ENCODE measurements at places on chromosomes 16 and 17.

DNA sequence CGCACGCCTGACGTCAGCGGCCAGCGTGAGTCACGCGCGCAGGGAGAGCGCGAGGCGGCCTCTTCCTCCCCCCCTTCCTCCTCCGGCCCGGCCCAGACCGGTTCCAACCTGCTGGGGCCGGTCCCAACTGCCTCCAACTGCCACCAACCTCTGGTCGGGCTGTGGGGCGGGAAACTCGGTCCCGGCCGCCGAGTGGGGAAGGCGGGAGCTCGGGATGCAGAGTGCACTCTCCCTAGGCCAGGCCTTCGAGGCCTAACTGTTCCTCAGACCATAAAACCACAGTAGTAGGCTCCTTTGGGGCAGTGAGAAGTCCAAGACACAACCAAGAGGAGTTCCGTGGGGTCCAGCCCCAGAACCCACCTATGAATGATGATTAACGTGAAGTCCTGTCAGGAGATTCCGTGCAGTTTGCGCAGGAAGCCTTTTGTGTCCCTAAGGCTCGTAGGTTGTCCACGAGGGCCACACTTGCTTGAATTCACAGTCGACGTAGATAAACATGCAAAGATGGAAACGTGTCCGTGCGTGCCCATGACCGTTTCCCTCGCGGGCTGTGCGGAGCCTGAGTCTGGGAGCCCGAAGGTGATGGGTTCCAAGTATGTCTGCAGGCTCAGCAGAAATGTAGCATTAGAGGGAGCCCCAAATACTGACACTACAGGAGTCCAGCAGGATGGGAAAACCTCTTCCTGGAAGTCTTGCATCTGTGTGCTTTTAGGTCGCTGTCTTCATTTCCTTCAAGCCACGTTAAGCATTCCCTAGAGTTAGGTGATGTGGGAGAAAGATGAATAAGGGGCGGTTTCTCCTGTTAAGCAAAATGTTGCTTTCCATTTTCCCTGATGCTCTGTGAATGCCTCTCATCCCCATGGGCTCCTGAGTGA, 647 bp downstream of the UNK start:
- peak; percentile 95 for DNase-seq

GRCh38 chr17:27585792-27586191, 45.2 kb upstream of the LGALS9 start:
- no peak for DNase-seq

DNA sequence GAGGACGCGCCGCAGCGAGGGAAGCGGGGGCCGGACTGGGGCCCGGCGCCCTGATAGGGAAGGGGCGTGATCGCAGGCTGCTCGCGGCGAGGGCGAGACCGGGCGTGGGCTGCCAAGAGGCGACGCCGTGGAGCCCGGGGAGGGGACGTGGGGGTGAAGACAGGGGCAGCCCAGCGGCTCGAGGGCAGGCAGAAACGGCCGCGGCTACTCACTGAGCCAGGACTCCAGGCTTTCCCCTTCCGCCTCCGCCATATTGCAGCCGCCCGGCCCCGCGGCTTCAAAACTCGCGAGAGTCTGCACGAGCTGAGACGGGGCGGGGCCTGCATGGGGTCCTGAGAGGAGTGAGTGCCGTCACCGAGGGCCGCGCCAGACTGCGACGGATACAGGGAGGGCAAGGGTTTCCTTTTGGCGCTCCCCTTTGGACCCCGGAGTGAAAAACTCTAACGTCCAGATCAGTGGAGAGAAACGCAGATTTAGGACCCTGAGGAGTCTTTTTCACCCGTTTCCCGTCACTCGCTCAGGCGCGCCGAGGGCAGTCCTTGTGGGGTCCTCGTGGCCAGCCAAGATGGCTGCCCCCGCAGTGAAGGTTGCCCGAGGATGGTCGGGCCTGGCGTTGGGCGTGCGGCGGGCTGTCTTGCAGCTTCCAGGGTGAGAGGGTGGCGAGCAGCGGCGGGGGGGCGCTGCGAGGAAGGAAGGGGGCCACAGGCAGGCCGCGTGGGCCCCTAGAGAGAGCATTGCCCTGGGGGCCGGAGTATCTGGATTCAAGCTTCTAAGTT, at the start of the genes GGA3 and MRPS7:
Gene GGA3, minus strand, starts transcription at position 271 of the 776 bp plus-strand sequence. Its CDS starts 19 bp downstream, at position 252.
Gene MRPS7, plus strand, starts transcription at position 544 of the 776 bp plus-strand sequence. Its CDS starts 22 bp downstream, at position 566.
- peak; percentile 86 for DNase-seq

DNA sequence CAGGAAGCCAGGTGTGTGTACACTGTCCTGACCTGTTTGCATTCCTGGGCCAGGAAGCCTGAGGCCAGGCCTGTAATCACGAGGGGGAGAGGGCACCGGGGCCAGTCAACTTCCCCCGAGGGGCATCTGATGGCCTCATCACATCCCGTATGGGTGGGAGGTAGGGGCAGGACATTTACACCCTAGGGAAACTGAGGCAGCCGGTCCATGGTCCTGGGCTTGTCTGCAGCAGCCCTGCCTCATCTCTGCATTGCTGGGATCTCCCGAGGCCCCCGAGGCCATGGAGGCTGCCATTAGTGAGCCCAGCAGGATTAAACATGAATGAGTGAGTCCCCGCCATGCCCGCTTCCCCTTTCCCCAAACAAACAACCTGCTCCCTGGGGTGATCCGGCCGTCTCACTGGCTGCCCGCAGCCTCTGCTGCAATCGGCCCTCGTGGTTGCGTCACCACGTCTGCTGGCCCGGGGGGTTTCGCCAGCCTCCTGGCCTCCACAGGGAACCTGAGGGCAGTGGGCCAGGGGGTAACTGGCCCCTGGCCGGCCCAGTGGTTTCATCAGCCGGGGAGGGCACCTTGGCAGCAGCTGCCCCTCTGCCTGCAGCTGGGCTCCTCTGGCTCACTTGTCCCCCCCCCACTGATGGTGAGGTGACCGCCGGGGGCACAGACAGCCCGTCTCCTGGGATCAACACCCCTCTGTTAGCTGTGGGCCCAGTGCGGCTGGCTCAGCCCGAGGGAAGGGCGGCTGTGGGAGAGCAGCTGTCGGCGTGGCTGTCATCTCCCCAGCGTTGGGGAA, 88.3 kb upstream of the GSE1 start:
- DNase-seq: no peak

- no peak for DNase-seq
Measured at GRCh38 chr17:46986366-46986765, 7.3 kb upstream of the RPRML start.

DNA sequence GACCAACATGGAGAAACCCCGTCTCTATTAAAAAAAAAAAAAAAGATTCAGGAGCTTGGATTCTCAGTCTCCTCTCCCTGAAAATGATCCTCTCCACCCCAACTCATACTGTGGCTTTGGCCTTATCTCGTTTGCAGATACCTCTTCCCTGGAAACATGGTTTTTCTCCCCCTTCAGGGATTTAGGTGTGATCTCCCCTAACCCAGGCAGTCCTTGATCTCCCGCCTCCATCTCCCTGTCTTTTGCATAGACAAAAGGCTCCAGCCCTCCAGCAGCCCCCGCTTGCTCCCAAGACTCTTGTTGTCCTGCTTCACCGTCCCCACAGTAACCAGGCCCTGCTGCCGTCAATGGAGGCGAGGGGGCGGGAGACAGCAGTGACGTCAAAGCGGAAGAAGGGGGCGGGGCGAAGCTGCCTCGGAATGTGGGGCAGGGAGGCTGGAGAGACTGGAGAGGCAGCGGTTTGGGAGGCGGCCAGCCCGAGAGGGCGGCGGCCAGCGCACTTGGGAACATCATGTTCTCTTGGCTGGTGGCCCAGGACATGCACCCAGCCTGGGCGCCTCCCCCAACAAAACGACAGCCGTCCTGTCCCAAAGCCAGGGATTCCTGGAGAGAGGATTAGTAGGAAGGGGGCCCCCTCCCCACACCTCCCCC, 1.9 kb upstream of the PER1 start:
- peak; percentile 64 for DNase-seq

DNA sequence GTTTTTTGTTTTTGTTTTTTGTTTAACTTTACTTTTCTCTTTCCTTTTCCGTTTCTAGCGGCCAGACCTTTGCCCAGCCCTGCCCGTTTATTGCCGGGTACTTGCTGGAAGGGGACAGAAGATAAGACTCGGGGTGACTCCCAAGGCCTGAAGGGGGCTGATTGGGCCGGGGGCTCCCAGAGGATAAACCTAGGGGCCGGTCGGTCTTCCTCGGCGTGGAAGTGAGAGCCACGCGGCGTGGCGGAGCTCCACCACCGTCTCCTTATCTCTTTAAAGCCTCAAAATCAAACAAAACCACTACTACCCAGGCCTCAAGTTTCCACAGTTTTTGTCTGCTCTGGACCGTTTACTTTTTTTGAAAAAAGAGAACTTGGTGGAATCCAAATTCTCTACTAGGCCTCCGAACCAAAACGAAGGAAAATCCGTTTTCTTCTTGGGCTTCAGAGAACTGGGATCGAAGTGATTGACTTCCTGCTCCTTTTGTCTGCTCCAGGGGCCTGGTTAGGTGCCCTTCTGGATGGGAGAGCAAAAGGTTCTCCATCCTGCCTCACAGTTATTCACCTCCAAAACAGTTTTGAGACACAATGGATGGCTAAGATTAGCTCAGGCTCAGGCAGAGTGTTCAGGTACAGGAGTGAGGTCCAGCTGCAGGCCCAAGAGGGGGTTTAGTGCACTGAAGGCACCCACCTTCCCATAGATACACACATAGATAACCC, 8.5 kb upstream of the HOXB9 start:
- no peak for DNase-seq
